ENCODE measurements at places on chromosomes 3 and 15.

- no peak for DNase-seq
Measured at GRCh38 chr3:57093971-57094535, 33.6 kb downstream of the SPATA12 start.

GRCh38 chr15:96047255-96047931 is 283.1 kb upstream of the NR2F2 start:
- no peak for DNase-seq

GRCh38 chr3:55903680-55904079 is 416.6 kb upstream of the WNT5A start:
- DNase-seq = no peak

GRCh38 chr3:51519848-51520247 is 18.7 kb upstream of the RAD54L2 start:
- DNase-seq = no peak

DNA sequence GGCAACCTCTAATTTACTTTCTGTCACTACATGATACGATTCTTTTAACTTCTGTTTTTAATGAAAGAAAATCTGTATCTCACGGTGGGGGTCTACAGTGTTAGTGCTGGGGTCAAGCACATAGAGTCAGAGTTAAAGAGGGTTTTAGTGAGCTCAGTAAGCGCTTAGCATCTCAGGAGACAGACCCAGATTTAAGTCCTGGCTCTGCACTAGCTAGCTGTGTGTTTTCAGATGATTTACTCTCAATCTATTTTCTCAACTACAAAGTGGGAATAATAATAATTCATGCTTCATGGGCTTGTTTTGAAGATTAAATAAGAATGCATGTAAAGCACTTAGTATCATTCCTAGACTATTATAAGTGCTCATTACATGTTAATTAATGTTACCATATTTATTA is 63.4 kb upstream of the KBTBD8 start:
- DNase-seq = no peak

GRCh38 chr15:70196372-70197316 is 98.9 kb upstream of the TLE3 start:
- peak; percentile 76 for DNase-seq

- no peak for DNase-seq
Measured at GRCh38 chr15:43095708-43096347, 10.0 kb downstream of the UBR1 start.

DNA sequence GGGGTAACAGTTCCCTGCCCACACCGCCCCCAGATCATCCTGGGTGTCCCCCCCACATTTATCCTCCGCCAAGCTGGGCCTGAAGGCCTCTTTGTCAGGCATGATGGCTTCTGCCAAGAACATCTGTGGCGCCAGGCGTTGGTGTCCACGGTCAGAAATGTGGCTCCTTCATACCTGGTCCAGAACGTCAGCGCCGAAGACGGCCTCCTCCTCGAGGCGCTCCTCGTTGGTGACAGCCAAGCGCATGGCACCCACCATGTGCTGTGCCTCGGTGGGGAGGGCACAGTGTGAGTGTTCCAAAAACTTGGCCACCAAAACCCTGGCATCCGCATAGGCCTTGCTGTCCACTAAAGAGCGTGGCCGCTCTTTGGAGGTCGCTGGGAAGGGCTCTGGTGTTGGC is 146.5 kb downstream of the NSMCE3 start:
- no peak for DNase-seq

DNA sequence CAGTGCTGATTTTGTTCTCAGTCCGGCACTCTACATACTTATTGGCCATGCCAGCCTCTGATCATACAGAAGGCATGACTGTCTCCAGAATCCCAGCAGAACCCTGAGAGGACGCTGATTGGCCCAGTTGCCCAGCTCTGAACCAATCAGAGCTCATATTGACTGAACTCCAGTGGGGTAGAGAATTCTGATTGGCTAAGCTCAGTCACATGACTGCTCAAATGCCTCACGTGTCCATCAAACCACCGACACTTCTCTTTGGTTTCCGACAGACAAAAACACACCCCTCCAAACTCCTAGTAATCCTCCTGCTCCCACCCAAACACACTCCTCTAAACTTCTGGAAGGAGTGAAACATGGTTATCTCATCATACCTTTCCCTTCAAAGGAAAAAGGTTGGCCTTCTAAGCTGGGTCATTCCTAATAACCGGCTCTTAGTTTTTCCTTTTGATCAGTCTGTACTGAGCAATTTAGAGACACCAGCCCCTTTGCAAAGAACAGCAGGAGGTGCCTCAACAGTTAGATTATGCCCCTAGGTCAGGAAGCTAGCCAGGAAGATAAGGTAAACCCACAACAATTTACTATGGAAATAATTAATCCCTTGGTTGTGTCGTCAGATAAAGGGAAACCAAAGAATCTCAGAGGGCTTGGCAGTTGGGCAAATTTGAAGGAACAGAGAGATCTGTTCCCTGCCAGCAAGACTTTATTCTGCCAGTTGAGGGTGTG is 187.8 kb downstream of the TLE3 start:
- DNase-seq = no peak

DNA sequence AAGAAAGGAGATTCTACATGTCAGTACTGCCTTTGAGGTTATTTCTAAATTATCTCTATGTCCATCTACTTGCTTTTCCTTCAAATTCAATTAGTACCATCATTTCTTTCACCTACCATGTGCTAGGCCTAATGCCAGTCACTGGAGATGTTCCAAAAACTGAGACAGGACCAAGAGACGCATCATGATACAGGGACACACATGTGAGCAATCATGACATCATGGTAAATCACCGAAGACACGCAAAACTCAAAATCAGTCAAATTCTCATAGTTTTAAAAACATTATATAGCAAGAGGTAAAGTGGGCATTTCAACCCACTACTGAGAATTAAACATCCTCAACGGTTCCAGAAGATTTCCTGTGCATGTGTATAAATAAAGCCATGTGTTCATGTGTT is 95.0 kb downstream of the CD47 start:
- no peak for DNase-seq

GRCh38 chr15:65953622-65954021 is 84.3 kb downstream of the RAB11A start:
- no peak for DNase-seq

- DNase-seq = no peak
Measured at GRCh38 chr15:94164971-94165370, 66.4 kb upstream of the MCTP2 start.

DNA sequence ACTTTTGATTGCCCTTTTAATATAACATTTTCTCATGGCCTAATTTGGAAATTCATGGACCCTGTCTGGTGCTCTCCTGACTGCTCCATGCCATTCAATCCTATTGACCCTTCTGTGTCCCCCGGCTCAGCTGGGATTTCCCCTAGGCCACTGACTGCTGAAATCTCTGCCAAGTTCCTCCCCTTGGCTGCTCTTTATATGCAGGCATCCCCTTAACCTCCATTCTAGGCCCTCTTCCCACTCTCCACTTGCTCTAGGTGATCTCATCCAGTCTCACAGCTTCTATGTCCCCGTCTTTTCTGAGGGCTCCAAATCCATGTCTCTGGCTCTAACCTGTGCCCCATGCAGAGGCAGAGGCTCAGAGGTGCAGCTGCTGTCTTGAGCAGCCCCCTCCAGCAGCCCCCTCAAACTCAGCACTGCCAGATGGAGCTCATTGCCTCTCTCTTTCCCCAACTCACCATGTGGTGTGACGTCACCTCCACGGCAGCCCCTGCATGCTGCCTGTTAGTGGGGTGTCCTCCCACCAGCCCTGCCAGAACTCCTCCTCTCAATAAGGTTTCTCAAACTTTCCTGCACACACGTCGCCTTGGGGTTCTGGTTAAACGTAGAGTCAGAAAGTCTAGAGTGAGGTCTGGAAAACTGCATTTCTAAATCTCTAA is 6.6 kb downstream of the FSD2 start:
- DNase-seq = no peak

- no peak for DNase-seq
Measured at GRCh38 chr3:50369012-50369670, 9.8 kb upstream of the TMEM115 start.
